ENCODE measurements at places on chromosomes 2 and 18.

DNA sequence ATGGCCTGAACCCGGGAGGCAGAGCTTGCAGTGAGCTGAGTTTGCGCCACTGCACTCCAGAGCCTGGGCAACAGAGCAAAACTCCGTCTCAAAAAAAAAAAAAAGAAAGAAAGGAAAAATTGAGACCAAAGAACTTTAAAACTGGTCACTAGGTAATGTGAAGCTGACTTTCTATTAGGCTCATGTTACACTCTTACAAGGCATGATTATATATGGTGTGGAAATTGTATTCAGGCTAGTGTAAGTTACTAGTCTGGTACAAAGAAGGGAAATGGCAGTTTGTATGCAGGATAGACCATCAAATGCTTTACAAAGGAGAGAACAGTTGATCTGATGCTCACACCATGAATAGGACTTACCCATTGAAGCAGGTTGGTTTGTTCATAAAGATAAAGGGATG is 35.4 kb upstream of the ARMC9 start:
- DNase-seq = no peak

DNA sequence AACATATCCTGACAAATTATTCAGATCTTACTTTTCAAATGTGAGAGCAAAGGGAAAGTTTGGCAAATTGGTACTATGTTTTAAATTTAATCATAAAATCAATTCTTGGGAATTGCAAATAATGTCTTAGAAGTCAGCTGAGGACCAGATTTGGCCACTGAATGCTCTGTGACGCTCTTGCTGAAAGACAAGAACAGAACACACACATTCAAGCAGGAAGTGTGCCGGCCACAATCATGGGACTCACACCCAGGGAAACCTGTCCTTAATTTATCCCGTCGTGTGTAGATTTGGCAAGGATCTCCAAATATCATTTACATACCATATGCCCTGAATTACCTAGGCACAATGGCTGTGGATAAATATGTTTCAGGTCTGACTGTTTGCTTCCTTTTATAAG is 253.1 kb downstream of the TCF4 start:
- DNase-seq = peak; percentile 90

DNA sequence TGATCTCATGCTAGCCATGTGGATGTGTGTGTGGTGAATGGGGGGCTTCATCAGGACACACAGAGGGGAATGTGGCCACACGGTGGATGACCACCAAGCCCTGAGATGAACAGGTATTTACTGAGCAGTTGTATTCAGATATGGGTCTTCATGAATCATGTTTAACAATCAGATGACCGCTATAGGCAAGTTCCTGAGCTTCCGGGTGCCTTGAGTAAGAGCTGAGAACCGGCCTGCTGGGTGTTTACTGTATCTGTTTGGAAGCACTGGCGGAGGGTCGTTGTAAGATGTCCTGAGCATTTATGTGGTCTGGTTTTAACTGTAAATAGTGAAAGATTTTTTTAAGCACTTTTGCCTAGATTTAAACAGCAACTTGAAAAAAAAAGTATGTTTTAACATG is 43.9 kb downstream of the BOLA3 start:
- no peak for DNase-seq

DNA sequence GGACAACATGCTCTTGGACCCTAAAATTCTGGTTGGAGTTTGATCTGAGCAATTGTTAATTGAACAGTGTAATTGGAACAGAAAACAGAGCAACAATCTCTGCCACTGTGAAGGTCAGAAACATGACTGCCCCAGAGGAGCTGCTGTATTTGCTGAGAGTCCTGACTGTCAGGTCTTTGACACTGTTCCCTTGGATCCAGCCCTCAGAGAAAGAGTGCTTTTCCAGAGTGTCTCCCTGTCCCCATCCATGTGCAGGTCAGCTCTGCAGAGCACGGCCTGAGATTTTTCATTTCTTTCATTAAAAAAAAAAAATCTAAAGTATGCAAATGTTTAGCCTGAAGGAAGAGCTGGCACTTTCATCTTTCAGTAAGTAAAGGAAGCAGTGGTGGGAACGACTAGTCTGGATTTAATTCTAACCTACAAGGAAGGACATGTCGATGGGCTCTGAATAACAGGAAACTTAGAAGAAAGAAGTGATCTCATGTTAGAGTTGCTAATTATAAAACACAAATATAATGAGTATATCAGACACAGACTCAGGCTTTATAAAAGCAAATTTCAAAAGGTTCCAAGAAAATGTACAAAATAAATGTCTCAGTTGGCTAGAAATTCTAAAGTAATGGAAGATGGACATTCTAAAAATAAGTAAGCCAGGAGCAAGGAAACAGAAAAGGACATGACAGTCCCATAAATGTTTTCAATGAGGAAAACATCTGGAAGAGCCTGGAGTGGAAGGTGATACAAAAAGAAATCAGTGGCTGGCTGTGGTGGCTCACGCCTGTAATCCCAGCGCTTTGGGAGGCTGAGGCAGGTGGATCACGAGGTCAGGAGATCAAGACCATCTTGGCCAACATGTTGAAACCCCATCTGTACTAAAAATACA is 876.5 kb downstream of the EPHA4 start:
- DNase-seq = no peak

DNA sequence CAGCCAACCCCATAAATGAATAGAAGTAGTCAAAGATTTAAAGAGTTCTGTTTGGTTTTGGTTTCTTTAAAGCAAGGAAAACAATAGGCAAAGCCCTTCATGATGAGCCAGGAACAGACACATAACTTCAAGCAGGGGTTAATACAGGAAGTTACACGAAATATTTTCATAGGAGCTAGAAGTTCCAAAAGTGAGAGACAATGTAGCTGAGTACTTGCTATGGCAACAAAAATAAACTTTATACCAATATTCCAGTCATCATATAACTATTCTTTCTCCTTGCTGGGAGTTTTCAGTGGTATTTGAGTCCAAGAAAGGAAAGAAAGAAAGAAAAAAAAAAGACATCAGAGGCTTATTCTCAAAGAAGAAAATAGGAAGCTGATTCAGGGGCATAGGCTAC is 56.2 kb downstream of the COBLL1 start:
- no peak for DNase-seq

GRCh38 chr2:170180031-170180566 is 2.2 kb downstream of the MYO3B start:
- DNase-seq = no peak

DNA sequence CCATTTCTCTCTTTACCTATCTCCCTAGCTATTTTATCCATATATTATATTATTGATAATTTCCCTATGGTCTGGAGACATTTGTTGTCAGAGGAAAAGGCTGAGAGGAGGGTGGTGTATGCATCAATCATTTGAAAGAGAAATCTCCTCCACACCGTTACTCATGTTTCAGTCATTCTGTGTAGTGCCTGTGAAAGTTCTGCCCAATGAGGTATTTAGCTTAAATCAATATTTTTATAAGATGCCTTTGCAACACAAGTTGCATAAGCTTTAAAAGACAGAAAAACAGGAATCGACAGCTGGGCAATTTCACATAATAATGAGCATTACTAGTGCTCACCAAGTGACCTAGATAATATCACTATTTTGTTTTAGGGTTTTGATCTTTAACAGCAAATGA is 363.7 kb upstream of the FSIP2 start:
- no peak for DNase-seq

- DNase-seq = no peak
Observed at GRCh38 chr2:229169751-229170150, 101.3 kb downstream of the PID1 start.

- no peak for DNase-seq
Observed at GRCh38 chr18:58058720-58059119, 14.7 kb downstream of the NEDD4L start.

DNA sequence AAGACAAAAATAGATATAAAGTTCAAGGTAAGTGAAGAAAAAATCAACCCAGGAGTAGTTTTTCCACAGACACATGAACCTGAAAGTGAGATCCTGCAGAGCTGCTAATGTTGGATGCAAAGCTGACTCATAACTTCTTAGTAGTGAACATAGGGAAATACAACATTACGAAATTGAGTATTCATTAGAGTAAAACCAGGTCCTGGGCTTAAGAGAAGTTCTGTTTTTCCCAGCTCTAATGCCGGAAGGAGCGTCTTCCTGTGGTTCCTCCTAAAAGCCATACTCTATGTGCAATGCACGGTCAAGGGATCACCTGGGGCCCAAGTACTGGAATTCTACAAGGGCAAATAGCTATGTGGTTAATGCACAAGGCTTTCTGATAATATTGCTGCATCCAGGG is 141.7 kb downstream of the RBMS1 start:
- DNase-seq = no peak

DNA sequence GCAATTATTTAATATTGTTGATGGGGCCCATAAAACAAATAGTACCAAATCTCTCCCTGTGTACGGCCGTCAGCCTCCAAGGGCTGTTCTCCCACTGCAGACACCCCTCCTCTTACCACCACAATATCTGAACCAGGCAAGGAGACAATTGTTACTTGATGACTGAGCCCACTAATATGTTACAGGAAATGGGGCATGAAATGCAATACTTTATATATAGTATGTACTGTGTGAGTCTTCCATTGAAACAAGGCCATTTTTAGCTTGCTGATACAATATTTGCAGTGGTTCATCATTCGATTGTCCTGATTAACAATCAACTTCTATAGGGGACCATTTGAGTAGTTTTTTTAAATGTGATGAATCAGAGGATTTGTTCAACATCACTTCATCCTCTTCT is 307.3 kb downstream of the GBX2 start:
- DNase-seq = peak; percentile 22

DNA sequence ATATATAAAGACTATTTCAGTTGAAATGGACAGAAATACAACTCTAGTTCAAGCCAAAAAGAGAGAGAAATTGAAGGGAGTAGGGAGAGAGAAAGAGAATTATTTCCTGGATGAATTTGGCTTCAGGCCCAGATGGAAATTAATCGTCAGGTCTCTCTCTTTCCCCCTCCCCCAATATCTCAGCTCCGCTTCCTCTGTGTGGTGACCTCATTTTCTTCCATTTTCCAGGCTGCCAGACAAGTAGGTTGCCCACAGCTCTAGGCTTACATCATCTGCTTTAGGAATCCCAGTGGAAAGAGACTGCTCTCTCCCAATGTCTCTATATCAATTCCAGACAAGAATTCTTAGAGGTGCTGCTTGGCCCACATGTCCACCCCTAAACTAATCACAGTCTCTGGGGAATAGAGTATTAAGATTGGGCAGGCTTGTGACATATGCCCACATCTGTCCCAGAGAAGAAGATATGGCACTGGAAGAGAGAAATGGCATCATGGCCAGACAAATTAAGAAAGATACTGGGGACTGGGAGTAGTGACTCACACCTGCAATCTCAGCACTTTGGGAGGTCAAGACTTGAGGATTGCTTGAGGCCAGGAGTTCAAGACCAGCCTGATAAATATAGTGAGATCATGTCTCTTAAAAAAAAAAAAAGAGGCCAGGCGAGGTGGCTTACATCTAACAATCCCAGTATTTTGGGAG is 37.2 kb upstream of the CFAP36 start:
- no peak for DNase-seq

DNA sequence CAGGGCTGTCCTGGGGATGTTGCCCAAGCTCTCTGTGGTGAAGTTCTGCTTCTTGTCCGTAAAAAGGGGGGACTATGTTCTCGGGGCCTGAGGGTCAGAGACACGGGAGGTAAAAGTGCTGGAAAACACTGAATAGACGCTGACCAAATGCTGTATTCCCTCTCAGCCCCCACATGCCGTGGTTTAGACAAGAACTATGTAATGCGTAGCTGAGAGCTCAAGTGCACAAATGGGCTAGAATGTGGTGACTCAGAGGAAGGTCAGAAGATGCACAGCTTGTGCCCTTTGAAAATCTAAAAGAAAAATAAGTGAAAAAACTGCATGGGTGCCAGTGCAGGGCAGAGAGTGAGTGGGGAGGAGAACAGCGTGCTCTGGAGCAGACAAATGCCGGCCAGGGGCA is 80.3 kb upstream of the MAP4K4 start:
- DNase-seq = no peak

DNA sequence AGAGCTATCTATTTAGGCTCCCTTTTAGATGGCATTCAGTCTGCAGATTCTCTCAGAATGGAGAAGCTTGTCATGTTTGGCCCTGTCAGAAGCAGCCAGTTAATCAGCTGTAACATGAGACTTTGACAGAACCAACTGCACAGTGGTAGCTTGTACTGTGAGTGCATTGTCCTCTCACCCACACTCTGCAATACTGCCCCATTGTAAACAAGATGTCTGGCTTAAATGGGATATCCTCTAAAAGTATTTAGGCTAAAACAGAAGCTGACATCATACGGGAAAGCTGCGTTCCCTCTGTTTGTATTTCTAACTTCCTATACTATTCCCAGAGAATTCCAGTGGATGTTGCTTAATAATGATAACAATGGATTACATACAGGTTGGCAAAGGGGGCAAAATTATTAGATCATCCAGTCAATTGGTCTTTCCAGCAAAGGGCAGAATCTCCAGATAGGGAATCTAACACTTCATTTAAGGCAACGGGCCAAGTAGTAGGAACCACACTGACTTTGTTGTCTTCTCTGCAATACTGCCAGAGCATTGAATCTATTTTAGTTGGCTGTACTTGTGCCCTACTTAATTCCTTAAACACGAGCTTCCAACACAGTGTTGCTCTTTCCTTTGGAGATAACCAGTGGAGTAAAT is 15.4 kb upstream of the STAT4 start:
- no peak for DNase-seq

DNA sequence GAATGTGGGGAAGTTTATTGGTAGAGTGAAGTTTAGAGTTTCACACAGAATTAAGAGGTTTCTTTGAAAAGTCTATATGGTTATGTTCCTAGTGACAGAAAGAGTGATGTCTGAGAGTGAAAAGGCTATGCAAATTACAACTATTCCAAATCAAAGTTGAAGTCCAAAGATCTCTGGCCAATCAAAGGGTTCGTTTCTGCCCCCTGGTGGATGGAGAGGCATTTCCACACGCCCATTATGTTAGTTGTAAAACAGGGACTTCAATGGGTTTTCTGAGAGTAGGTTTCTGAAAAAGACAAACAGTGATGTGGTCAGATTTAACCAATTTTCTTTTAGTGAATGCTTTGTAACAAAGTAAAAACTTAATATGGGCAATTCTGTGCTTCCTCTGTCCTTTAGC is 441.5 kb upstream of the POU3F3 start:
- peak; percentile 76 for DNase-seq

- no peak for DNase-seq
Observed at GRCh38 chr2:198141726-198142125, 337.3 kb downstream of the PLCL1 start.

GRCh38 chr2:133602538-133602937 is 34.3 kb upstream of the NCKAP5 start:
- no peak for DNase-seq

- DNase-seq = no peak
Observed at GRCh38 chr2:197239434-197239833, 71.1 kb downstream of the ANKRD44 start.

DNA sequence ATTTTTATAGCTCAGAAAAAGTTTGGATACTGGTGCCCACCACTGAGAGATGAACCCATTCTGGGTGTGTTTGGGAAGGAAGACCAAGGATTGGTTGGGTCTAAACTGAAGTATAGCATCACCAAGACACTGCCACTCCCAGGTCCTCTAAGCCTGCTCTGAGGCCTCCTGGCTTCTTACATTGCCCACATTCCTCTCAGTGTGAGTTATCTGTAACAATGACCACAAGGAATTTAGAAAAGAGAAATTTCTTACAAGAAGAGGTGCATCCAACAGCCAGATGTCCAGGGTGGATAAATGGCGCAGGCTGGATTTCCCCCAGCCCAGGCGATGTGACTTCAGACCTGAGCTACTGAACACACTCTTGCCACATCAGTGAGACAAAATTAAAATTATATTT is 1.6 kb upstream of the GPR45 start:
- DNase-seq = no peak
